Neural crest cell (in vitro differentiated cells): ENCODE measurements at places on chromosomes 11 and 22.

DNA sequence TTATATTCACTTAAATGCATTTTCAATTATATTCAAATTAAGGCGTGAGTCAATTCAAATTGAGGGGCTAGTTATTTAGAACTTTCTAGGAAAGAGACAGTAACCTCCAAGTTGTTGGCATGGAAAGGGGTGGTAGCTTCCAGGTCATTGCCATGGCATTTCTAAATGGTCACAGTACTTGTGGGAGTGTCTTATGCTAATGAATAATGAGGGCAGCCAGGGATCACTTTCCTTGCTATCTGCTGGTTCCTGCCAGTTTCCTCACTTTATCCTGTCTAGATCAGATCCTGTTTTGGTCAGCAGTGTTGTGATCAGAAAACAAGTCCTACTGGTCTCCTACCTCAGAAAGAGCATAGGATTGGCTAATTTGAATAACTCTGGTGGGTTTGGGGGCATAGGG lies 21.8 kb upstream of the RNASEH2C start:
- no peak for DNase-seq

GRCh38 chr11:32939866-32940265 lies 47.3 kb downstream of the QSER1 start:
- no peak for DNase-seq

DNA sequence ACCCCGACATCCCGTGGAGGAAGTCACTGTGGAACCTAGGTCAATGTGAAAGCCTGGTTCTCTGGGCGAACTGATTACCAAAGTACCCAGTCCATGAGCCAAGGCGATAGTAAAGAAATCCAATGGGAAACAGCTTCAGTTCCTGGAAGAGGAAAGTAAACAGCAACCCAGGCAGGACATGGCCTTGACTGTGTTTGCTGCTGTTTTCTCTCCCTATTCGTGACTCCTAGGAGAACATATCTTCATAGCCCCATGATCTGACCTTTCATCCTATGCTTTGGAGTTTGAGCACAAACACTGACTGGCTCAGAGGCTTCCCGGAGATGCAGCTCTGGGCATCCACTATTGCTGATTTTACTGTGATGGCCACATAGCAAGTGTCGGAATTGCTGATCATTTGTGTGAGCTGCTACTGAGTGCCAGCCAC lies 45.1 kb downstream of the LRFN4 start:
- no peak for DNase-seq

GRCh38 chr11:17471501-17471900 lies 5.1 kb downstream of the ABCC8 start:
- no peak for DNase-seq

GRCh38 chr22:22616636-22617035 lies 27.8 kb upstream of the GGTLC2 start:
- DNase-seq, result no peak

DNA sequence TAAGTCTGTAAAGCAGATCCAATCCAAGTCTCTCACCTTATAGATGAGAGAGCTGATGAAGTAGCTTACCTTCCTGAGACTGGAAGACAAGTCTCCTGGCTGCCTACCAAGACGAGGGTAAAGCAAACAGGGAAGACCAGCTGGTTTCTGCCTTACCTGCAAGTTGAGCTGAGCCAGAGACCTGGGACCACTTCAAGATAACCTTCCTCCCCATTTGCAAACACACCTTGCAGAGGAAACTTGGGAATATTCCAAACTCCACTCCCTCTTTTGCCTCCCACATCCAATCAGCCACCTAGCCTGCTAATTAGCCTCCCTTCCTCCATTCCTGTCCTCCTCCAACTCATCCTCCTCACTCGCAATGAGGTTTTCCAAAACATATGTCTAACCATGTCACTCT lies 23.4 kb upstream of the ROBO3 start:
- DNase-seq, result no peak

DNA sequence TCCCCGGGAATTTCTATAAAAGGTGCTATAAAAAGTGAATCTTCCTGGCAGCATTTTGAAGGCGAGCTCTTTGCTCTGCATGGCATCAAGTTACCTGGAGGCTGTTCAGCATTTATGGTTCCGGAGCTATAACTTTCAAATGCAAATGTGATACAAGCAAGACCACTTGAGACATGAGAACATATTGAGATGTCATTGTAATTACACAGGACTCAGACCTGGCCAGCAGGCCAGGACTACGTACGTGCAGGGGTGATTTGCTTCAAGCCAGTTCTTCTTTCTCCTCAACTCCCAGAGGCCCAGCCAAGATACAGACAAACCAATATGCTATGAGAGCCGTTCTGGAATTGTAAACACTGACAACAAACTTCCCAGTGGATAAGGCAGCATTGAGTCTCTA lies 227.4 kb upstream of the FAT3 start:
- no peak for DNase-seq

- peak; percentile 72 for DNase-seq
Measured at GRCh38 chr22:20456064-20456721, 18.6 kb upstream of the SCARF2 start.

DNA sequence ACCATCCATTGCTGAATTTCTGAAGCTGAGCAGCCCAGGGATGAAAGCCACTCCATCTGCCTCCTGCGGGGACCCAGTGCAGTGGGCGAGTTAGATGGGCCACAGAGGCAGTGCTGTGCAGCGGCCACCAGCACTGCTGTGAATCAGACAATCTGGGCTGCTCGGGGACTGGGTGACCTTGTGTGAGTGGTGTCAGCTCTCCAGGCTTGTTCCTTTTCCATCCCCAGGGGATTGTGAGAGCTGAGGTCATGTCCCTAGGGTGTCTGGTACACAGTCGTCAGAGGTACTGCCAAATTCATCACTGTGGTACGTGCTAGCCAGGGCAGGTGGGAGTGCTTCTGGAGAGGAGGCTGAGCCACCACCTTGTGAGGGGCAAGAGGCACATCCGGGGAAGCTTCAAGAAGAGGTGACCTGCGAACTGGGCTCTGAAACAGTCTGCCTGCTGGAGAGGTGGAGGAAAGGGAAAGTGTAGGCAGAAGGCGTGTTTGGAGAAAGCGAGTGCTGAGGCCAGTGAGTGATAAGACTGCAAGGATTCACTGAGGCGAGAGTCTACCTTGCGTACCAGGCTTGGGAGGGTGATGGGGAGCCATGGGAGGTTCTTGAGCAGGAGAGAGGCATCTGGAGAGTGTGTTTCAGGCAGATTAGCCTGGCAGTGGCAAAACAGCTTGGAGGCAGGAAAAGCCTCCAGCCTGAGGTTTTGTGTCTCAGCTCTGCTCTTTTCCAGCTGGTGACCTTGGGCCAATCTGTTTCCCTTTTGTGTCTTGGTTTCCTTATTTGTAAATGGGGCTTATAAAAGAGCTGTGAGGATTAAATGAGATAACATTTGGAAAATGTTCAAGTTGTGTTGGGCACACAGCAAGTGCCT lies 22.7 kb downstream of the CACNA1I start:
- DNase-seq, result no peak
